ENCODE measurements at places on chromosomes 4 and X.

GRCh38 chr4:6229095-6229494, 28.7 kb upstream of the JAKMIP1 start:
- DNase-seq, result no peak

DNA sequence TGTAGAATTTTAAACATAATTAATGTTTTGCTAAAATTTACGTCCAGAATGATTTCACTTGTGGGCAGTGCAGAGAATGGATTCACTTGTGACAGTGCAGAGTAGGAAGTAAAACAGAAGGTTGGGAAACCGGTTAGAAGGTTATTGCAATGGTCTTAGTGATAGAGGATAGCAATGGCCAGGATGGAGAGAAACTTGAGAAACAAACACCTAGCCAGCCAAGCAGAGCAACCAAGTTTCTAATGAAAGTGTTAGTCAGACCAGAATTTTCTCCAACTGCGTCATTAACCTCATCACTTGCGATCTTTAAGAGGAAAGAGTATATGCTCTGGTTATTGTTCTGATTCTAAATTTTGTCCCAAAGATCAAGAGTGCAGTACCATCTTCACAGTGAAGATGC, 50.0 kb upstream of the TBC1D9 start:
- DNase-seq, result no peak

DNA sequence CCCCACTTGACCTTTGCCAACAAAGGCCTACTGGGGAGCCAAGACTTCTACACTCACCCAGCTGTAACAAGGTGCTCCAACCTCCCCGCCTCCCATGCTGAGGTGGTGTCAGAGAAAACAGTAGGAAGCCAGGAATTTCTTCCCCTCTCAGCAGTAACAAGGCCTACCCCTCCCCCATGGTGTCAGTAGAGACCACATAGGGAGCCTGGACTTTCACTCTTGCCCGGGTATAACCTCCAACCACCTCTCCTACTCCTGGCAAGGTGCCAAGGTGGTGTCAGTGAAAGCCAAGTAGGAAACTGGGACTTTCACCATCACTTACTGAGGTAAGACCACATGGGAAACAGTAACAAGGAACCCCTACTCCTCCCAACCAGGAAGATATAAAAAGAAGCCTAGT, 93.1 kb downstream of the SLC16A2 start:
- no peak for DNase-seq

DNA sequence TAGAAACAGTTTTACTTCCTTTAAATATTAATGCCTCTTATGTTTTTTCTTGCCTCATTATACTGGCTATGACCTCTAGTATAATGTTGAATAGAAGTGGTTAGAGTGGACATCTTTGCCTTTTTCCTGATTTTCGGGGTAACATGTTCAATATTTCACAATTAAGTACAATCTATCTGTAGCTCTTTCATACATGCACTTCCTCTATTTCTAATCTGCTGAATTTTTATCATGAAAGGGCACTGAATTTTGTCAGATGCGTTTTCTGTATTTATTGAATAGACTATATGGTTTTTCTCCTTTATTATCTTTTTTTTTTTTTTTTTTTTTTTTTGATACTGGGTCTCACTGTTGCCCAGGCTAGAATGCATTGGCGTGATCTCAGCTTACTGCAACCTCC, 29.0 kb downstream of the MECP2 start:
- no peak for DNase-seq

GRCh38 chrX:85052636-85053343, 49.1 kb downstream of the APOOL start:
- DNase-seq, result peak; percentile 83

- DNase-seq, result peak; percentile 66
These were observed 207.1 kb upstream of the DKK2 start for GRCh38 chr4:107243141-107243781.

- no peak for DNase-seq
These were observed 9.6 kb downstream of the ZAR1 start for GRCh38 chr4:48499551-48500066.

- DNase-seq, result no peak
These were observed 5.3 kb upstream of the FHIP1A start for GRCh38 chr4:151403656-151404055.

DNA sequence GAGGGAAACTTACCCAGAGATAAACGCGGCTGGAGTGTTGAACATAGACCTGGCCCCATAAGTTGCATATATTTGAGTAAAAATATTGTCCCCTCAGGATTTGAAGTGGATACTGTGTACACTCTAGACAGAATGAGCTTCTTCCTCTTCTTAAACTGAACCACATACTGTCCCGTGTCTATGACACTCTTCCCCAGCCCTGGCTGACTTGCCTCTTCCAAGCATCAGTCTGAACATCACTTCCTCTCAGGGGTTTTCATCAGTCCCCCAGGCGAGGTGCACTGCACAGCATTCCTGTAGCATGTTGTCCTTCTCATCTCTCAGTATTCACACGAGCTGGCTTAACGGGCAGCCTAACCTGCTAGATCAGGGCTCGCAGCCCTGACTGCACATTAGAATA, 80.5 kb upstream of the TMEM150C start:
- DNase-seq, result no peak

- DNase-seq, result no peak
These were observed 277.7 kb downstream of the NR3C2 start for GRCh38 chr4:148164557-148164956.

DNA sequence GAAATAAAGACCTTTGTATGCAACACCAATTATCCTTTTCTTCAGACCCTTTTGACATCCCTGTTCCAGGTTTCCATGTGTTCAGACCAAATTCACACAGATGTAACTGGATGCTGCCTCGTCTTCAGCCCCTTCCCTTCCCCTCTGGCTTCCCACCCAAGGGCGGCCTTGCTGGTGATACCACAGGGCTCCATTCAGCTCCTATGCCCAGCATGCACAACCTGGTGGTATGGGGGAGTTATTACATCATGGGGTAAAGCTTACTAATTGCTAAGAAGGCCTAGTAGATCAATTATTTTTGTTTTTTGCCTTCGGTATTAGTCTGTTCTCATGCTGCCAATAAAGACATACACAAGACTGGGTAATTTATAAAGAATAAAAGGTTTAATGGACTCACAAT, 317.0 kb upstream of the CXXC4 start:
- no peak for DNase-seq

DNA sequence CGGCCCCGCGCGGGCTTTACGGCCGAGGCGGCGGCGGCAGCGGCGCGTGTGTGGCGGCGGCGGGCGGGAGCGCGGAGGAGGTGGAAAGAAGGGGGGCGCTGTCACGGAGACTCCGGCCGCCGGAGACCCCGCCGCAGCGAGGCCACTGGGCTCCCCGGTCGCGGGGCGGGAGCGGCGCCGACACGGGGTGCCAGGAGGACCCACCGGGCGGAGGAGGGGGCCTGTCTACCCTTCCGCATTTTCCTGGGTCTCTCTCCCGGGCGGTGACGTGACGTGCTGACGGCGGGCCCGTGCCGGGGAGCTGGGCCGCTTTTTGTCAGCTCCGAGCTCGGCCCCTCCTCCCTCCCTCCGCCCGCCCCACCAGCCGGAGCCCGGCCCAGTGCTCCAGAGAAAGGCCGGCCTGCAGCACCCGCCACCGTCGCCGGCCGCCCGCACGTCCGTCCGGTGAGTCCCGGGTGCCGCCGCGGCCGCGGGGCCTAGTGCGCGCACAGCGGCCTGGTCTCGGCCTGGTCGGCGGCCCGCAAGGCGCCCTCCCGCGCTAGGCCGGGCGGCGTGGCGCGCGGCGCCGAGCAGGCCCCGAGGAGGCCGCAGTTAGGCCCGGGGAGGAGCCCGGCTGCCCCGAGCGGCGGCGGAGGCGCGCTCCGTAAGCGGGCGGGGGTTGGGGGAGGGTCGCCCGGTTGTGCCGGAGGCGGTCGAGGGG, at the start of gene ZFX:
ZFX (plus strand) TSS at position 379 of the 700 bp plus-strand sequence. CDS start 23,014 bp downstream, outside the sequence.
- peak; percentile 74 for DNase-seq

DNA sequence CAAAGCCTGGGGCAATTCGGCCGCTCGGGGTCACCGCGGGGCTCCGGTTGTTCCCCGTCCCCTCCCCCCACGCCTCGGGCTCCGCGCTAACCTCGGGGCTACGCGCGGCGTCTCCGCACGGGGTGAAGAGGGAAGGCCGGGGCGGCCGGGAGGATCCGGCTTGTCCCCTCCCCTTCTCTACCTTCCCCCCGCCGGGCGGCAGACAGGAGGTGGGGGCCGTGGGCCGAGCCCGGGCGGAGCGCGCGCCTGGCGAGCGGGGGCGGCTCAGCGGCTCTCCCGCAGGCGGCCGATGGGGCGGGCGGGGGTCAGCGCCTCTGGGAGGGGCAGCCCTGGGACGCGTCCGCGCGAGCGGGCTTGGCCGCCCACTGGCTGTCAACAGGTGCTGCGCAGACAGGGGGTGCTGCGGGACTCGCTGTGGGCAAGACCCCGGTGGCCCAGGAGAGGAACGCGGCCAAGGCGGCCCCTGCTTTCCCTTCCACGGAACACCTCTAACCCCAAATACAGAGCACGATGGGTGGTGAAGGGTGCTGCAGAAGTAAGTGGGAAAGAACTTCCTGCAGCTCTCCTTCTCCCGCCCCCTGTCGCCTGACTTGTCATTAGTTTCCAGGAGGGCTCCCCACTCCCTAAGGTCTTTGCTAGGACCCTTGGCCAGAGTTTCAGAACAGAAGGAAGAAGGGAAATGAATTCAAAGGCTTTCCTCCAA, at the start of gene PDGFC:
PDGFC (minus strand) TSS at position 124 of the 703 bp plus-strand sequence. CDS start 896 bp downstream, outside the sequence.
- peak; percentile 83 for DNase-seq

Measured in astrocyte of the spinal cord (primary cell).